DMS79 (cell line): ENCODE measurements at places on chromosomes 4 and X.

DNA sequence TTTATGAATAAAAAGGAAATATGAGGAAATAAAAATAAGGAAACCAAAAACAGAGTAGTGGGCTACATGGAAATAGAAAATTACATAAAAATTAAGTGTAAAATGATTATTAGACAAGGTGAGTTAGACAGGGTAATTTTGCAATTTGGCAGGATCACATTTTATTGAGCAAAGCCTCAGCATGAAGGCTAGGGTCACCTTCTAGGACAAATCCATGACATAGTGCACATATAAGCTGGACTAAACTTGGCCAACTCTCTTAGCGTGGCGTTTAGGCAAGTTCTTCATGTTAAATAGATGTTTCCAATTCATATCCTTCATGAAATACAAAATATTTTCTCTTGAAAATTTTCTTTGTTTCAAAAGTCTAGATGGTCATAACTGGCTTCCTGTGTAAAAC is 25.7 kb upstream of the UGT2B7 start:
- no peak for DNase-seq

GRCh38 chrX:68355629-68355920 is 77.7 kb downstream of the OPHN1 start:
- DNase-seq, result no peak

DNA sequence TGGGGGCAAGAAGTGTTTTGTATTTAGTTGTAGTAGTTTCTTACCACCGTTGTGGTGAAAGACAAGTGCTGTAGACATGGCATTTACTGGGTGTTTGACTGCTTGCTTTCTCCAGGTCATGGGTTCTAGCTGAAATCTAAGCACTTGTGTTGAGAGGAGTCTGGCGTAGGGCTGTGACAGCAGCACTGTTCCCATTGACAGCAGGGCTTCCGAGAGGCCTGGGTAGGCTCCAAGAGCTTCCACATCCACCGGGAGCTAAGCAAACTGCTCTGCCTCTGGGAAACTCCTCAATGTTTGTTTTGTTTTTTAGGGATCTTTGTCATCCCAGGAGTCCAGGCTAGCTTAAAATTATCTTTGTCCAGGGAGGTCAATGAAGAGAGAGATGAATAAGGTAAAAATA is 44.3 kb downstream of the BMPR1B start:
- no peak for DNase-seq

GRCh38 chr4:5638976-5639375 is 69.4 kb downstream of the EVC2 start:
- no peak for DNase-seq

DNA sequence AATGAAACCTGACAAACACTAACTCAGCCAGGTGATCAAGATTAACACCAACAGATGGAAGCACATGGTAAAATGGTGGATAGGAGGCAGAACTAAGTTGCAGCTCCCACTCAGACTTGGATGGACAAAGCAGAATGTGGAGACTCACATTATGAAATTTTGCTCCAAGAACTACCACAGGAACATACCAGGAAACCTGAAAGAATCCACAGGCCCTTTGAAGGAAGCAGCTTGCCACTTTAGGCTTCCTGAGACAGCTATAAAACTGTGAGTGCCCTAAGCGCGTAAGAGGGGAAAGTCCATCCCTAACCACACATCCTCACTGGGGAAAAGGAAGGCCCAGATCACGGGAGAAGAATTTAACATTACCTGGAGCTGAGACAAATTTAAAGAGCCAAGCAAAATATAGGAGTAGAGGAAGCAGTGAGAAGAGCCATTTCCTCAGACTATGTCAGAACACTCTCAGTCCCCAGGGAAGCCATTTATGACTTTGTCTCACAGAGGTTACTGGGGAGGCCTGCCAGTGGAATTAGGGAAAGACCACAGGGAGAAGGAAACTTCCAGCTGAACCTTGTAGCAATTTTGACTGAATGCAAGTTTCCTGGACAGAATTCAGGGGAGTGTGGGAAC is 224.5 kb downstream of the TEX13C start:
- no peak for DNase-seq

DNA sequence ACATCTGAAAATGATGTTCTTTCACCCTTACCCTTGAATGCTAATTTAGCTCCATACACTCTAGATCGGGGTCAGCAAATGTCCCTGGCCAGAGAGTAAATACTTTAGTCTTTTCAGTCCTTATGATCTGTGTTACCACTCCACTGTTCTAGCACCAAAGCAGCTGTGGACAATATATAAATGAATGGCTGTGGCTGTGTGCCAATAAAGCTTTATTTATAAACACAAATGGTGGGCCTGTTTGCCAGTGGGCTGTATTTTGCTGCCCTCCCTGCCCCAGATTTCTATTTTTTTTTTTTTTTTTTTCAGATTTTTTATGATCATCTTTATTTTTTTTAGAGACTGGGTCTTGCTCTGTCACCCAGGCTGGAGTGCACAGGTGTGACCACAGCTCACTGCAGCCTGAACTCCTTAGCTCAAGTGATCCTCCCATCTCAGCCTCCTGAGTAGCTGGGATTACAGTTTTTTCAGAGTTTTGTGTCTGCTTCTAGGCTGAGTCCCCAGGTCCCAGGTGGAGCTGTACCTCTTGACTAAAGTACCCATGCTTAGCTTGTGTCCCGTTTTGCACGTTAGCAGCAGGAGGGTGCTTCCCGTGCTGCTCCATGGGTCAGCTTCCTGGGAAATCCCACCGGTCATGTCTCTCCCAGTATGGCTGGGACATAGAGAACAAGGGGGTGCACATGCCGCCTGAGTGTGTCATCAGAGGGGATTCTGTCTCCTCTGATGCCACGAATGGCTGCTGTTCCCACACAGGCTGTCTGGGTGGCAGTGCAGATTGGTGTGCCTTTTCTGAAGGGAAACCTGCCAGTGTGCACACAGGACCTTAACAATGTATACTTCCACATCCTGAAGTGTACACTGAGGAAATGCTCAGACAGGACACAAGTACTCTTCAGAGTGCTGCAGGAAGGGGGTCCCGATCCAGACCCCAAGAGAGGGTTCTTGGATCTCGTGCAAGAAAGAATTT is 16.0 kb upstream of the GRPEL1 start:
- no peak for DNase-seq
